ENCODE measurements at places on chromosomes 6 and 20.

DNA sequence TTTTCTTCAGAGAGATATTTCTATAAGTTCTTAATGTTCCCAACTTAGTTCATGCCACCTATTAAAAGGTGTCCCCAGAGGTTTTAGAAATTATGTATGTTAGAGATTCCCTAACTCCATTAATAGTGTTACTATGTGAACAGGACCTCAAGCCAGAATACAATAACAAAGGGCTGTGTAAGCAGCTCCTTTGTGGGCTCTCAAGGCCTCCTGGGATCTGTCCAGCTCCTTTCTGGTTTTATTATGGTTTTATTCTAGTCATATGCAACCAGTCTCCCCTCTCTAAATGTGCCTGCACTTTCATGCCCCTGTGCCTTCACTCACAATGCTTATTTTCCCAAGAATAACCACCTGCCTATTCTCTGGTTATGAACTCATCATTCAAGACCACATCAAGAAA lies 22.7 kb downstream of the NRSN1 start:
- DNase-seq, result no peak

DNA sequence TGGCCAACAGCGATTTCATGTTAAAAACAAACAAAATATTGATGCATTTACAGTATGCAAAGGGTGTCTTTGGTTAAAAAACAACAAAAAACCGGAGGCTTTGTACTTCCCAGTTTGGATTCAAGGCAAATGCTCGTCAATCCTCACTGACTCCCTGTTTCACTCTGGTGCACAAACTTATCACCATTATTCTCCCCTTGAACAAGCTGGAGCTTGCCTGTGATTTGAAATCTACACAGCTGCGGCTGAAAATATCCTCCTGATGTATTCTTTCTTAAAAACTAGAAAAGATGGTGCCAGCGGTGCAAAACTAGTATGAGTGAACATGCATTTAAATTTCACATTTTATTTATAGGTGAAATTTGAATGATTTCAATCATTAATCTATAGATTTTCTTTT lies 3.3 kb downstream of the PERP start:
- no peak for DNase-seq

DNA sequence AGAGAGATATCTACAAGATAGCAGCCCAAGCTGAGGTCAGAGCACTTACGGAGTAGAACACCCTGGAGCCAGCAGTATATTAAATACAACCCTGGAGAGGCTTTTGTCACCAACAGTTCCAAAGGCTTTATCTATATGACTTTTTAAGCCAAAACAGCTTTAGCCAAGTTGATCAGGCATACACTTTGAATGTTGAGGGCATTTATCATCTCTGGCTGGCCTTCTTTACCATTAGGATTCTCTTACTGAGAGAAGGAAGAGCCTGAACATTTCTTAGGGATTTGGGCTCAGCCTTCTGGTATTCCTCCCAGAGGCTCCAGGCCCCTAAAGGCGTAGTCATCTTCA lies 161.3 kb upstream of the RIMS1 start:
- no peak for DNase-seq

- no peak for DNase-seq
These were observed 69.1 kb downstream of the PHACTR3 start for GRCh38 chr20:59673288-59673997.

DNA sequence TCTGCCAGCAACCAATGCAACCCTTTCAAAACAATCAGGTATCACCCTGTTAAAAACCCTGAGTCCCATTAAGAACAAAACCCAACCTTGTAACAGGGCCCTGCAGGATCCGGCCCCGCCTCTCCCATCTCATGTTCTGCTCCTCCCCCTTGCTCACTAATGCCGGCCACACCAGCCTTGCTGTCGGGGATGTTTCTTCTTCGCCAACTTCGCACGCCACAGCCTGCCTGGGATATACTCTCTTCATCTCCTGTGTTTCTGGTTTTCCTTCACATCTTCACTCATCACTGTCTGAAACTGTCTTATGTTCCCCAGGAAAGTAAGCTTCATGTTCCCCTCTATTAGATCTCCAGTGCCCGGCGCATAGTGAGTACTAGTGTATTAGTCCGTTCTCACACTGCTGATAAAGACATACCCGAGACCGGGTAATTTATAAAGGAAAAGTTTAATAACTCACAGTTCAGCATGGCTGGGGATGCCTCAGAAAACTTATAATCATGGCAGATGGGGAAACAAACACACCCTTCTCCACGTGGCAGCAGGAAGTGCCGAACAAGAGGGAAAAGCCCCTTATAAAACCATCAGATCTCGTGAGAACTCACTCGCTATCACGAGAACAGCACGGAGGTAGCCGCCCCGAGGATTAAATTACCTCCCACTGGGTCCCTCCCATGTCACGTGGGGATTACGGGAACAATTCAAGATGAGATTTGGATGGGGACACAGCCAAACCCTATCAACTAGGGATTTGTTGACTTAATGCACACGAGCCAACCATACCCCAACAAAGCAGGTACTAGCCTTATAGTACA lies 5.1 kb downstream of the TP53RK start:
- peak; percentile 75 for DNase-seq

GRCh38 chr6:89745716-89746115 lies 73.9 kb downstream of the MDN1 start:
- peak; percentile 58 for DNase-seq

DNA sequence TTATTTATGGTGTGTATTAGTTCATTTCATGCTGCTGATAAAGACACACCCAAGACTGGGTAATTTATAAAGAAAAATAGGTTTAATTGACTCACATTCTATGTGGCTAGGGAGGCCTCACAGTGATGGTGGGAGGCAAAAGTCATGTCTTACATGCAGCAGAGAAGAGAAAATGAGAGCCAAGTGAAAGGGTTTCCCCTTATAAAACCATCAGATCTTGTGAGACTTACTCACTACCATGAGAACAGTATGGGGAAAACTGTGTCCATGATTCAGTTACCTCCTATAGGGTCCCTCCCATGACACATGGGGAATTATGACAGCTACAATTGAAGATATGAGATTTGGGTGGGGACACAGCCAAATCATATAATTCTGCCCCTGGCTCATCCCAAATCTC lies 150.0 kb upstream of the AHI1 start:
- no peak for DNase-seq

- no peak for DNase-seq
These were observed 85.8 kb downstream of the DZANK1 start for GRCh38 chr20:18380908-18381529.

DNA sequence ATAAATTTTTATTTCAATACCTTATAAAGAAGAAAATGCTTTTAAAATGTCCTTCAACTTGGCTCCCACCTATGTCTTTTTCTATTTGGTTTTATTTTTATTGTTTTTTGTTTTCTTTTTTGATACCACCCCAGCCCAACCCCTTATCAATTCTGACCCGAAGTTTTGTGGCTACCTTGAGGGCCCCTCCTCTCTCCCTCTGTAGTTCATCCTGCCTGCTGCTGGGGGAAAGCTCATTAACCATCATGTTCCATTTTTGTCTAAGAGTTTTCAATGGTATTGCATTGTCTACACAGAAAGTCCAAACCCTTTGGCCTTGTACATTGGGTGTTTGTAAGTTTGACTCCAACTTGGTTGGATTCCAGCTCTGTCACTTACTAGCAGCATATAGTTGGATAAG lies 5.3 kb upstream of the CSNK2A1 start:
- no peak for DNase-seq

GRCh38 chr6:106747139-106747538 lies 117.8 kb downstream of the QRSL1 start:
- no peak for DNase-seq

- DNase-seq, result no peak
These were observed 8.7 kb upstream of the WTAP start for GRCh38 chr6:159718634-159719033.

DNA sequence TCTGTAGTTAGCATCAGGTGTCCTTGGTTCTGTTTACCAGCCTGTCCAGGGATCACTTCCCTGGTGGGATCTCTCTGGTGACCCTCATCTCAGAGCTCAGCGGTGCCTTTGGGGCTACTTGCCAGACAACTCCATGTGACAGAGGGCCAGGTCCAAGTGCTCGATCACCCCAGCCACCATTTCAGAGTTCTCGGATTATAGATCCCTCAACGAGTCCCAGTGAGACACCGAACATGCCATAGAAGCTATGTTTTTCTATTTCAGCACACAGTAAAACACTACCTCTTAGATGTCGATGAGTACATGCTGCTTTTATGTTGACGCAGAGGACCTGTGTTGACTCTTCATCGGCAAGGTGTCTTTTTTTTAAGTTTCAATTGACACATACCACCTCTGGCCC lies 170.1 kb upstream of the AKAP12 start:
- DNase-seq, result no peak

GRCh38 chr6:28974505-28974904 lies 30.6 kb downstream of the ZNF311 start:
- no peak for DNase-seq

DNA sequence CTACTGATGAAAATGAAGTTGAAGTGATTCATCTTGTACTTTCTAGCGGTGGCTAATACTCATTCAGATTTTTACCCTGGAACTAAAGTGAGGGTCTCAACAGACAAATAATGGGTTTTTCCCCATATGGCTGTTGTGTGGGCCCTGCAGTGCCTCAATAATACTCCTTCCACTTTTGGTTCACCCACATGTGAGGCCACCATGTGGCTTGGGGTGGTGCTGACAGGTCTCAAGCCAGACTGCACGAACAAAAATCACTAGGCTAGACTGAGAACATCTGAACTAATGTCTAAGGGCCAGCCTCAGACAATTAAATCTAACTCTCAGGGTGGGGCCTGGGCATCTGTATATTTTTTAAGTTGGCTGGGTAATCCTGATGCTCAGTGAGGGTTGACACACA lies 7.9 kb upstream of the COL12A1 start:
- DNase-seq, result no peak

DNA sequence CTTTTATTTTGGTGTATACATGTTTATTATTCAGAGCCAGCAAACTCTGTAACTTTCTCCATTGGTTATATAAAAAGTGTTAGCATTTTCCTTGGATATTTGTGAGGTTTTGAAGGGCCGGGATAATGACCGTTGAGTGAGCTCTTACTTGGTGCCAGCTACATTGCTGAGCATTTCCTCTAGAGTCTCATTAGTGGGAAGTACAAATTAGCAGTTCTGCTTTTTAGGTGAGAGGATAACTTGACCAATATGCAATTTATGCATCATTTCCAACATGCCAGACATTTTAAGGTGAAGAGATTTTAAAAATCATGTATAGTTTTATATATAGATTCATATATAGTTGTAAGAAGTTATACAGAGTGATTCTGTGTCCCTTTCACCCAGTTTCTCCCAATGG lies 84.3 kb downstream of the CARMIL1 start:
- no peak for DNase-seq

- DNase-seq, result peak; percentile 90
These were observed 77.5 kb downstream of the FKBP5 start for GRCh38 chr6:35611240-35611639.

- DNase-seq, result peak; percentile 92
These were observed 143.7 kb upstream of the PTPN1 start for GRCh38 chr20:50366270-50367103.

DNA sequence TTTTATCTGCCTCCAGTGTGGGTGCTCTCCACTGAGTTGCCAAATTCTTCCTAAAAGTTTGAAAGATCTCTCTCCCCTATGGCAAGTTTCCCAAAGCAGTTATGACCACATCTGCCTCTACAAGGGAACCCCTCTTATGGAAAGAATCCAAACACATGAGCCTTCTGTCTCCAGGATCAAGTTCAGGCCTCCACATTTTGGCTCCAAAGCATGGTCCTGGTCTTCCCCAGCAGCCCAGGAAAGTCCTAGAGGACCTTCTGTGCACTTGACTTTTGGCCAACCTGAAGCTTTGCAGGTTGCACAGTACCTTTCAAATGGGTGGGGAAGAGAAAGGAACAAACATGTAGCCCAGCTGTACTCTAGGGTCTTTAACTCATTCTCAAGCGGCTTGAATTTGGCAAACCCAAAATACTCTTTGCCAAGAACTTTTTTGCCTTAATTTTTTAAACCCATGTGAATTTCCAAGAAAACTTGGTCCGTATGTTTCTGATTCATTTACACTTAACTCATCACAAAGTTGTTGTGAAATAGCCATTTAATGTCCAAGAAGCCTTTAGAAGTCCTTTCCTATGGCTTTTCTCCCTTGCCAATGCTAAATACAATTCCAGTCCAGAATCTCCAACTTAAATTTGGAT lies 240.1 kb upstream of the TBX18 start:
- DNase-seq, result no peak

- DNase-seq, result no peak
These were observed 425 bp downstream of the HBS1L start for GRCh38 chr6:135054226-135054568.

- no peak for DNase-seq
These were observed 30.5 kb downstream of the QRSL1 start for GRCh38 chr6:106659859-106660258.

- DNase-seq, result no peak
These were observed at the start of gene RSPO4 for GRCh38 chr20:1001911-1002681. RSPO4 (minus strand) TSS chr20:1002311; CDS start chr20:1002164, 147 bp downstream.

DNA sequence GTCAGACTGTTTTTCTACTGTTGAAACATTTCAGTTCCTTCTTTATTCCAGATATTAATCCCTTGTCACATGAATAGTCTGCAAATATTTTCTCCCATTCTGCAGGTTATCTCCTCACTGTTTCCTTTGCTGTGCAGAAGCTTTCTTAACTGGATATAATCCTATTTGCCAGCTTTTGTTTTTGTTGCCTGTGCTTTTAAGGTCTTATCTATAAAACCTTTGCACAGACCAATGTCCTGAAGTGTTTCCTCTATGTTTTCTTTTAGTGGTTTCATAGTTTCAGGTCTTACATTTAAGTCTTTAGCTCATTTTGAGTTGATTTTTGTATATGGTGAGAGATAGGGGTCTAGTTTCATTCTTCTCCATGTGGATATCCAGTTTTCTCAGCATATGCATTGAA lies 19.2 kb downstream of the NCOA6 start:
- DNase-seq, result no peak

DNA sequence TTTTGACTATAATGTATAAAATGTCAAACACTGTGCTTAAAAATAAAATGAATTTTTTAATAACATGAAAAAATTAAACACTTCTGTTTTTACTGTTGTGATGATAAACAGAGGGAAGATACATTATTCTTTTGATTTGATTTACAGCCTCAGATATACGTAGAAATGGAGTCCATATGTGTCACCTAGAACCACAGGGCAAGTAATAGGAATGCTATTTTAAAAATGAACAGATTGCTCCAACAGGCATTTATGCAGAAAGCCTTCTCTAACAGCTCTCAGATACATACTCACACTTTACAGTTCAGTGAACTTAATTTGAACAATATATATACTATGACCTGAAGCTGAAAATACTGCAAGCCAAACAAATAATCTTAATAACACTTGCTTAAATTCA lies 1551.0 kb downstream of the GRIK2 start:
- DNase-seq, result no peak

DNA sequence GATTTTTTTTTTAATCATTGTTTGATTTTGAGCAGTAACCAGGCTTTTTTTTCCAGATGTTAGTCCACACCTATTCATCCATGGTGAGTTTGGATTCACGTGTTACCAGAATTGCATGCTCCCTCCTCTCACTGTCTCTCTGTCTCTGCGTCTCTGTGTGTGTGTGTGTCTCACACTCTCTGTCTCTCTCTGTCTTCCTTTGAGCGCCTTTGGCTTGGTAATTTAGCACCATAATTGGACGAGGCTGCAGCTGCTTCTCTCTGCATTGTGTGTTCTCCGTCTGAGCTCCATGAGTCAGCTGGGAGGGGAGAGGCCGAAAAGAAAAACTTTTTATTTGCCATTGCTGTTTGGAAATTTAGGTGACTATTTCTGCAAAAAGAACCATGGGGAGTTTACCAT lies 3.4 kb downstream of the TFAP2B start:
- no peak for DNase-seq

Data from amniotic epithelial cell (primary cell).